Transverse colon (tissue), 4 donors: ENCODE measurements at places on chromosomes 6 and 20. TPM values are rescaled to one million over a fixed set of nuclear protein-coding genes. Genes with fewer than 3 reads are reported as not detected.

The KHDC1L gene
- not detected for total RNA-seq

The TINAG gene
- 86.4 TPM for total RNA-seq

The DDX43 gene
- total RNA-seq: 2.6 TPM

The LSM14B gene
- total RNA-seq: 45.3 TPM

The SMOC2 gene
- total RNA-seq: 10.2 TPM

The CD40 gene
- 2.5 TPM for total RNA-seq

The EBF4 gene
- 4.4 TPM for total RNA-seq

The CST11 gene
- not detected for total RNA-seq

GRCh38 chr6:29590218-29590808 is 5.4 kb downstream of the OR2H2 start:
- no peak for DNase-seq

- no peak for DNase-seq
Measured at GRCh38 chr6:57432919-57433684, 115.7 kb downstream of the PRIM2 start.

- no peak for DNase-seq
Measured at GRCh38 chr6:72792692-72793091, 170.8 kb downstream of the KCNQ5 start.

DNA sequence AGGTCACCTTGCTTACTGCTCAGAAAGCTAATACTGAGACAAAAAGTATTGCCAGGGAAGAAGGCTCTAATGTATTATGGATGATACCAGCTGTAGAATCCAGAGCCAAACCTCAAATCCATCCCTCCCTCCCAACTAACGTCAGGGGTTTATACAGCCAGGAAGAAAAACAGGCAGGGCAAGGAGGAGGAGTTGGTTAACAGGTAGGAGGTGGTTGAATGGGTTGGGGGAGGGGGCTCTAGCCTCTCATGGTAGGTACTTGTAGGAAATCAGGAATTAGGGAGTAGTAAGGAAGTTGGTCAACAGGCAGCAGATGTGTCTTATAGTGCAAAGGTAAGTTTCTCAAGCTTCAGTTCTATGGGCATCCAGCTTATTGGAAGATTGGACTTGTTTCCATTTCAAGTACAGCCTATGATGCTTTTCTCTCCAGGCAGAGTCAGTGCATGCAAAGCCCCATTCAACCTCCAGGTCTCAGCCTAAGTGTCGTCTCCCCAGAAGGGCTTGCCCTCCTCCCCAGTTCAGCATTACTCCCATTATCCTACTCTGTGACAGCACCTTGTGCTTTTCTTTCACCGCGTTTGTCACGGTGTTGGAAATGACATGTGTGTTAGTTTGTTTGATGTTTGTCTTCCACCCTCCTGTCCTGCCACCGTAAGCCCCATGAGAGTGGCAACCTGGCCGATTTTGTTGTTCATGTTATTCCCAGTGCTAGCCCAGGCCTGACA is 38.1 kb downstream of the PNLDC1 start:
- no peak for DNase-seq

GRCh38 chr6:132888701-132889100 is 74.3 kb downstream of the RPS12 start:
- no peak for DNase-seq

- DNase-seq: no peak
Measured at GRCh38 chr6:48835421-48835958, 627.6 kb downstream of the MMUT start.

GRCh38 chr6:75436869-75437268 is 56.7 kb downstream of the FILIP1 start:
- DNase-seq: peak; percentile 20

DNA sequence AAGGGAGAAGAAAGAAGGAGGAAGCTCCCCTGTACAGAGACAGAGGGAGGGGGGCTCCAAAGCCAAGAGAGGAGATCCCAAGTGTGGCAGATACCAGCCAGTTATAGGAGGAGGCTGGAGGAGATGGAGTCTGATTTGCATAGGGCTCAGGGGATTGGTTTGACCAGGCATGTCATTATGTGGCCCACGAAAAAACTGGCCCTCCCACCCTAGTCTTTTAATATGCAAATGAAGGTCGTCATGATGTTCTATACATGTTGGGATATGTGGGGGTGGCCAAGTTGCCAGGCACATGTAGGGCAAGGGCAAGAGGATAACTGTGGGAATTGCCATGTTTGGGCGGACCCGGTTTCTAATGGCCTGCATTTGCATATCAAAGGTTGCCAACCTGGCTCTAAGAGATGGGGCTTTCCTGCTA is 17.6 kb upstream of the ZFP64 start:
- no peak for DNase-seq

DNA sequence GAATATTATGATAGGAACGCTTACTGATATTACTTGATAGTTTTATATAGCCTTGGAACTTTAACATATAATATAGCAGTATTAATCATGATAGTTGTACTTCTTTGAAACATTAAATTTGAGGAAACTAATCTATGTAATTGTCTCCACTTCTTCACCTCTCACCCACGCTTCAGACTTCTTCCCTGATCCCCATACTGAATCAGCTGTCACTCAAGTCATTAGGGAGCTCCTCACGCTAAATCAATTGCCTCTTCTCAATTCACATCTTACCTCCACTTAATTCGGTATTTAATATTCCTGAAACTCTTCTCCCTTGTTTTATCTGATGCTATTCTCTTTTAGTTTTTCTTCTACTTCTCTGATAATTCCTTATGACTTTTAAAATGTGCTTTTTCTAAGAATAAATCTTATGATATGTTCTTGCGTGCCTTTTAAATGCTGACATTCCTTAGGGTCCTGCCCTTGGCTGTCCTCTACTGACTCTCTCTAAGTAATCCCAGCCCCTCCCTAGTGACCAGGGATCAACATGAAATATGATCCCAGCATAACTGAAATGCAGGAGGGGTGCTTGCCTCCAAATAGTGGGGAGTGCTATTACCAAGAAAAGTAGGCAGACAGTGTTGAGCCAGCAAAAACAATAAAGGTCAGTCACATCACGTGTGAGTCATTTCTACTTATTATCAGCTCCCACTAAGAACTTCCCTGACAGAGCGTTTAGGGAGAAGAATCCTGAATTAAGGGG is 9.9 kb downstream of the ANKRD66 start:
- no peak for DNase-seq

DNA sequence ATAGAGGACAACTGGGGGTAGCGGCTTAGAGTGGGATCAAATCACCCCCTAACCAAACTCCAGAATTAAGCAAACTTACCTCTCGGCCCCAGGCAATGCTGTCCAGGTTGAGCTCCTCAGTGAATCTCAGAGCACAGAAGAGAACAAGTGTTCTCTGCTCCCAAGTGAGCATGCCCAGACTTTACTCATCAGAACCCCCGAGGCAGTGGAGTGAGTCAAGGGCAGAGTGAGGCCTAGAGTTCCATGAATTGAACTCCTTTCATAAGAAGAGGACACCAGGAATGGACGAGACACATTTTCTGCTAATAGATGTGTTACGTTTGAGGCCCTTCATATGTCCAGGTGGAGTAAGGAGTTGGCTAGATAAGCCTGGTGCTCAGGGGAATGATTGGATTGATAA is 134.0 kb upstream of the DTNBP1 start:
- DNase-seq: no peak
